Anterior cingulate cortex (tissue), 58 donors: ENCODE measurements at places on chromosomes 7 and 10.

DNA sequence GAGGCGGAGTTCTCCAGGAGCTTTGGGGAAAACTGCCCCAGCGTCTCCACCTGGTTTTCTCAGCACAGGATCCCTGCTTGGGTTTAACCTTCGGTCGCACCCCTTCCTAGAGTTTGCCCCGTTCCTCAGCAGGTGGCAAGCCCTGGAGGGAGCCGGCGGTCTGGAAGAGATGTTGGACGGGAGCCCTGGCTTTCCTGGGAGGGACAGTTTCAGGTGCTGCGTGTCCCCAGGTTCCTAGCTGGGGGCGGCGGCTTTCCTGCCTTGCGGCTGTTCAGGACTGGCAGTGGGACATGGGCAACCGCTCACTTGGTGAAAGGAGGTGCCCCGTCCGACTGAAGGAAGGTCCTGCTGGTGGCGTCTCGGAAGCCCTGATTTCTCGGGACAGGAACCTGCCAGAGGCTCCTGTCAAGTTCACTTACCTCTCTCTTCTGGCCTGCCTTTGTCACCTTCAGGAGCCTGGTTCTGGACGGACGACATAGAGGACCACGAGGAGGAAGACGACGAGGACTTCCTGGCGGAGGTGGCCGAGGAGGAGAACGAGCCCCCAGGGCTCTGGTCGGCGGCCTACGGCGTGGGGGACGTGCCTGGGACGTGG lies 14.8 kb downstream of the ZNF316 start:
- no peak for DNase-seq

DNA sequence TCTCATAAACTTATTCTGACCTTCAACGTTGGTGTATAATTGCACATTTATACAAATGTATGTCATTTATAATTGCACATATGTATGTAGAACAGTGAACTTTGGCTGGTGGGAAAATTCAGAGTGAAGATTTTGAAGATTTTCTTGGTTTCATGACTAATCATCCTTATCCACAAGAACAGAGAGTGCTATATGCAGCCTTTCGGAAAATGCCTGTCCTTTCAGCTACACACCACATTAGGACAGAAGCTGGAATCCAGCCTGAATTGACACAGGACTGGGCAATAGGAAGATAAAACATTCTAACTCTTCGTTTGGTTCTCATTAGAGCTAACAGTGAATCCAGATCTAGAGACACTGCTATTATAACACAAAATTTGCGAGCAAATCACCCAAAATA lies 166.2 kb downstream of the PDE1C start:
- no peak for DNase-seq

DNA sequence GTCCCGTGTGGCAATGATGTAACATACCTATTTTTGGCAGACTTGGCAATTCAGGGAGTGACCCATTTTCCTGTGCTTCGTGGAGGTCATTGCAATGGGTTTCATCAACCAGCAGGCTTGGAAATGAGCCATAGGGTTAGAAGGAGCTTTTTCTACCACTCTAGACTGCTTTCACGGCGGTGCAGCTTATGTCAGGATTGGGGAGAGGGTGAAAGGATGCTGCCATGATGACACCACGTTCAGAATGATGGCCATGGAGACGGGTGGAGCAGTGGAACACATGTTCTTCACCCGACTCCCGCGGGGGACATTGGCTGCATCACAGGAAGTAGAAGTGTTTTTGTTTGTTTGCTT lies 220.2 kb downstream of the EMX2 start:
- no peak for DNase-seq

DNA sequence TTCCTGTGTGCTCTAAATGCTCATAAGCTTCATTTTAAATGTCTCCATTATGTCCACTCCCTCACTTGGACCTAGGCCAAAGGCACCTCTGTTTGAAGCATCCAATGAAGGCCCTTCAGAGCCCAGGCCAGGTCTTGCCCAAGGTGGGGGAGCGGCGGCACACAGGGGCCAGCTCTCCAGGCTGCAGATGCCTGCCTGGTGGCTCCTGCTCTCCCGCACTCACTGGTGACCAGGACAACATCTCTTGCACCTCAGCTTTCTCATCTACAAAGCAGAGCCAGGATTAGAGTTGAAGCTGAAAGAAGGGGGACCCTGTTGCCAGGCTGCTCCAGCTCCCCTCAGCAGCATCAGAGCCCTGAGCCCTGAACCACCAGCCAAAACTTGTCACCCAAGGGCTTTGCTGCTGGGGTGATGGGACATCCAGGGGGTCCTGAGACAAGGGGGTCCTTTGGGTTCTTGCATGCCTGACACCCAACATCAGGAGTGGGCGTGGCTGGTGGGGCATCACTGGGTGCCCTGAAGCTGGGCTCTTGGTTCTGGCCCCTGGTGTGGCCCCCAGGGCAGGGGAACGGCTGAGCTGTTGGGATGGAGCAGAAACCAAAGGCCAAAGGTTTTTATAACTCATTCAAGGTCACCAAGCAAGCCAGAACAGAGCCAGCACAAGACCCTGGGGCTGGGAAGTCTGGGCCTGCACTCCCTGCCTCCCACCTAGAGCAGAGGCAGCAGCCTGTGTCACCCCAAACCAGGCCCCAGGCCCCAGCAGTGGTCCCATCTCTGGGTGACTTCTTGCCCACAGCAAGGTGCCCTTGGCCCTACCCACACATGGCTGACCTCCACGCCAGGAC lies 1.2 kb downstream of the NACAD start:
- DNase-seq, result no peak

GRCh38 chr10:73625004-73625883 lies 16.0 kb downstream of the MYOZ1 start:
- DNase-seq, result peak; percentile 50
